ENCODE measurements at places on chromosomes 7 and 10. TPM values are rescaled to one million over a fixed set of nuclear protein-coding genes. Genes with fewer than 3 reads are reported as not detected.

- DNase-seq = peak; percentile 59
These were observed 1.6 kb downstream of the ACHE start for GRCh38 chr7:100893910-100894721.

DNA sequence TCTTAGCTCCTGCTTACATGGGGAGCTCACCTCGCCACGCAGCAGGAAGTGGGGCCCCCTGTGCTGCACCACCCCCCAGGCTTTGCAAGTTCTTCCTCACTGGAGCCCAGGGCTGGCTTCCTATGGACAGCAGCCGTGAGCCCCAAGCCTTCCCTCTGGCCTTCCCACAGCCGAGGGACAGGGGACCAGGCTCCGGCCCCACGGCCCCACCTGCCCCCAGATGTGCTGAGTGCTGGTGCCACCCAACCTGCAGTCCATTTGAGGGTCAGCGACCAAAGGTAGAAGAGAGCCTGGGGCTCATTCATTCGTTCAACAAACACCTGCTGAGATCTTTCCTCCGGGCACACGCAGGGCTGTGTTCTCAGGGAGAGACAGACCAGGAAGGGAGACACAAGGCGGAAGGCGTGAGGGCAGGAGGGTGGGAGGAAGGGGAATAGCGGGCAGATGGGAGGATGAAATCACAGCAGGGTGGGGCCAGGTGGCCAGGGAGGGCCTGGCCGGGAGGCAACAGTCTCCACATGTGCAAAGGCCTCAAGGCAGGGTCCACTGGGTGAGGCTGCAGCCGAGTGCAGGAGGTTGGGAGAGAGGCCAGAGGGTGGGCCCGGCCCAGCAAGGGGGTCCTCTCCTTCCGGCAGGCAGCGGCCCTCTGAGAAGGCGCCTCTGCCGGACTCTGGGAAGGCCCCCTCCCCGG is 100.1 kb downstream of the FOXL3 start:
- peak; percentile 59 for DNase-seq

- no peak for DNase-seq
These were observed 240.7 kb downstream of the TFEC start for GRCh38 chr7:115789901-115790300.

DNA sequence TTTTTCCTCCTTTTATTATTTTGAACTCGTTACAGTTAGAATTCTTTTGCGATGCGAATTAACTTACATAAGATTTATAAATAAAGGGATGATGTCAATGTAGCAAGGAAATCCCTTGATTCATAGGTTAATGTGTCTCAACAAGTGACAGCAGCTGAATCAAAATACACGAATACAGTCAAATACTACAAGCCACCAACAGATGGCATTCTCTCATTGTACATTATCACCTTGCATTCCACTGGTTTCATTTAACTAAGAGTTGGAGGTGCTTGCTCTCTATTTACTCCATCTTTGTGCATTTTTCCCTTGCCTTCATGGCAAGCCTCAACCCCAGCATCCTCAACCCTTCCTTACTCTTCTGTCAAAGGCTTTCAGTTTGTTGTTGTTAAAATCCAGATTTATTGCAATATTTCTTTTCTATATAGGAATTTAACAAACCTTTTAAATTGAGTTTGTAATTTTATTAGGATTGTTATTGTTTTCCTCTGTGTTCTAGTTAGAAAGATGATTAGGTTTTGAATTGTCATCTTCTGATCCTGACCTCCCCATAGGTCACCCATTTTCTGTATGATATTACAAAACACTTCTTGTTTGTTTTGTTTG is 78.3 kb downstream of the SLC25A40 start:
- DNase-seq = peak; percentile 8

- DNase-seq = no peak
These were observed 72.6 kb upstream of the RHOBTB1 start for GRCh38 chr10:61016630-61017029.

GRCh38 chr10:4431114-4431863 is 394.7 kb upstream of the AKR1E2 start:
- DNase-seq = no peak

GRCh38 chr7:152881893-152882292 is 122.3 kb downstream of the ACTR3B start:
- no peak for DNase-seq

GRCh38 chr7:70533614-70534013 is 598.3 kb upstream of the GALNT17 start:
- no peak for DNase-seq

DNA sequence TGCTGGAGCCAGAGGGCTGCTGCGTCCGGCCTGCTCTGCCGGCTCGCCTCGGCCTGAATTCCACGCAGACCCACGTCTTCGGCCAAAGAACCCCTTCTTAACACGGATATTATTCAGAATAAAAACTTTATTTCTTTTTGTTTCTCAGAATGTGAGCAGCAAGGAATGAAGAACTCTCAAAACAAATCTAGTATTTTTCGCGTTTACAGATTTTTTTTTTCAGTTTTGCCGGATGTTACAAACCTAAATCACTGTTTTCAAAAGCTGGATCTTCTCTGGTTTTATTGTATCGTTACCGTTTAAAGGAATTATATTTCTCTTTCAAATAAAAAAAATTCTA is 4.4 kb upstream of the HOXA2 start:
- no peak for DNase-seq

GRCh38 chr7:77246026-77246640 is 46.5 kb upstream of the FGL2 start:
- DNase-seq = no peak

GRCh38 chr7:131238347-131238931 is 89.2 kb upstream of the MKLN1 start:
- no peak for DNase-seq

- no peak for DNase-seq
These were observed 1.1 kb upstream of the DMTF1 start for GRCh38 chr7:87151002-87151728.

GRCh38 chr7:197413-198335 is 5.3 kb downstream of the FAM20C start:
- DNase-seq = no peak

DNA sequence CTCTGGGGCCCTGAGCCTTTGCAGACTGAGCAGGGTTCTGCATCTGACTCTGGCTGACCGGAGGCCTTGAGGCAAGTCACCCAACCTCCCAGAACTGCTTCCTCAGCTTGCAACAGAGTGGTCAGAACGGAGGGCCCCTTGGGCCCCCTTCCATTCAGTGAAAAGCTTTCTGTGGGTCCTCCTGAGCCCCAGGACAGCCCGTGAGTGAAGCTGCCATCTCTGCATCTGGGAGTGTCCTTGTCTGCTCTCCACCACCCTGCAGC is 224.7 kb downstream of the DNAJB6 start:
- no peak for DNase-seq

DNA sequence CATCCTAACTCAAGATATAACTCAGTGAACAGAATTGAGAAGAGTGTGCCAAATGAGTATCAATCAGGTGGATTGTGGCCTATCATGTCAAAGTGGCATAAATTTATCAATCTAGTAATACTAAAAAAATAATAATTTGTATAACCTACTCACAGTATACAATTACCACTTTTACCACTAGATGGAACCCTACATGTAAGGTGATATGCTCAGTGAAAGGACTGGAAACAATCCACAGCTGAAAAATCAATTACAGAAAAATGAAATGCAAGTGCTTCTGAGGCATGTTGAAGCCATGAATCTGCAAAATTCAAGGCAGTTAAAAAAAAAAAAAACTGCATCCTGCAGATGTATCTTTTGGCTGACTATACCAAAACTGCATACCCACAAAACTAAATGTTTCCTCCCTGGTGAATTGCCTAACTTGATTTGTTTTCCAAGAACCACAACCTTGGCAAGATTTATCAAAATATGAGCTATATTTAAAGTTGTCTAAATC is 13.9 kb downstream of the ARHGAP19 start:
- DNase-seq = peak; percentile 48

DNA sequence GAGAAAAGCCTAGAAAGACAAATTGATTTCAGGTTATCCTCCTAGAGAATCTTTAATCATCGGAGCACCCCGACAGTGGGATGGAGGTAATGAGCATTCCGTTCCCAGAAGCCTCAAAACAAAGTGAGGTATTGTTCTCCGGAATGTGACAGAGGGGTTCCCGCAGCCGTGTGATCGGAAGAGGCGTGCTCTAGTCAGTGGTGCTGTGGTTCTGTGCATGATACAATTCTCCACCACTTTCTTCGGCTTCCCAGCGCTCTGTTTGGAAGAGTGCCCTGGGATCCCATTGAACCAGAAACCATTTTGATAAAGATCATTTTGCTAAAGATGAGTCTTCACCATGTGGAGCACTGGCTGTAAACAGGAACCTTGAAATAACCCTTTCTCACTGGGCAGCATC is 434.6 kb downstream of the PAXIP1 start:
- DNase-seq = no peak

DNA sequence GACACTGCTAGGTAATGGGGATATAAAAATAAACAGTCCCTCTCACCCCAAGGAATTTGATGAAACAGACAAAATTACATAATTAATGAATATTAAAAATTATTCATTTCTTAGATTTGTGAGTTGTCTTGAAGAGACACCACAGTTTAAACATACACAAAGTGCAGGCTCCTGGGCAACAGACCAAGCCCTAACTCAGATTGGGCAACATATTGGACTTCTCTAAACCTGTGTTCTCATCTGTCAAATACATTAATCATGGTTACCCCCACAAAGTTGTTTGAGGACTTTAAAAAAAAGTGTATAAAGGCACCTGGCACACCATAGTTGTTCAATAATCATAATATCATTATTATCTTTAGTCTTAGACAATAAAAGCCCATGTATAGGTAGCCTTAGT is 62.5 kb upstream of the CAPZA2 start:
- DNase-seq = no peak

- no peak for DNase-seq
These were observed 235.5 kb downstream of the CCSER2 start for GRCh38 chr10:84563868-84564267.

DNA sequence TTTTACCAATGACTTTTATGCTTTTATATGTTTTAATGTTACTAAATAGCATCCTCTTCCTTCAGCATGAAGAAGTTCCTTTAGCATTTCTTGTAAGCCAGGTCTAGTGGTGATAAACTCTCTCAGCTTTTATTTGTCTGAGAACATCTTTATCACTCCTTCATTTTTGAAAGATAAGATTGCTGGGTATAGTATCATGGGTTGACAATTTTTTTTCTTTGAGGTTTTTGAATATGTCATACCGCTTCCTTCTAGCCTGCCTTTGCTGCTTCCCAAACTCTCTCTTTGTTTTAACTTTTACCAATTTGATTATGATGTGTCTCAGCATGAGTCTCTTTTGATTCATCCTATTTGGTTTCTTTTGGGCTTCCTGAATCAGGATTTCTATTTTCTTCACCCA is 108.2 kb upstream of the KAT6B start:
- no peak for DNase-seq

GRCh38 chr7:116271963-116272886 is 61.9 kb downstream of the TES start:
- DNase-seq = no peak

- peak; percentile 73 for DNase-seq
These were observed 431.6 kb upstream of the GALNT17 start for GRCh38 chr7:70700055-70700940.

The INMT gene
- 3.9 TPM for total RNA-seq

The CYP17A1 gene
- total RNA-seq = not detected

The GDF10 gene
- total RNA-seq = not detected

The PPP1R17 gene
- 2.3 TPM for total RNA-seq

The CHRM2 gene
- total RNA-seq = not detected

The ZNF804B gene
- not detected for total RNA-seq

The ITIH2 gene
- total RNA-seq = not detected

Measured in H7 (cell line).